ENCODE measurements at places on chromosomes 5 and 9. TPM values are rescaled to one million over a fixed set of nuclear protein-coding genes. Genes with fewer than 3 reads are reported as not detected.
A peak's percentile ranks its signal among the peaks of the same experiment; 100 is the strongest.

- no peak for DNase-seq
Measured at GRCh38 chr9:88399966-88400365, 11.7 kb downstream of the SPIN1 start.

GRCh38 chr5:167147879-167148278 is 1143.6 kb upstream of the WWC1 start:
- DNase-seq, result no peak

DNA sequence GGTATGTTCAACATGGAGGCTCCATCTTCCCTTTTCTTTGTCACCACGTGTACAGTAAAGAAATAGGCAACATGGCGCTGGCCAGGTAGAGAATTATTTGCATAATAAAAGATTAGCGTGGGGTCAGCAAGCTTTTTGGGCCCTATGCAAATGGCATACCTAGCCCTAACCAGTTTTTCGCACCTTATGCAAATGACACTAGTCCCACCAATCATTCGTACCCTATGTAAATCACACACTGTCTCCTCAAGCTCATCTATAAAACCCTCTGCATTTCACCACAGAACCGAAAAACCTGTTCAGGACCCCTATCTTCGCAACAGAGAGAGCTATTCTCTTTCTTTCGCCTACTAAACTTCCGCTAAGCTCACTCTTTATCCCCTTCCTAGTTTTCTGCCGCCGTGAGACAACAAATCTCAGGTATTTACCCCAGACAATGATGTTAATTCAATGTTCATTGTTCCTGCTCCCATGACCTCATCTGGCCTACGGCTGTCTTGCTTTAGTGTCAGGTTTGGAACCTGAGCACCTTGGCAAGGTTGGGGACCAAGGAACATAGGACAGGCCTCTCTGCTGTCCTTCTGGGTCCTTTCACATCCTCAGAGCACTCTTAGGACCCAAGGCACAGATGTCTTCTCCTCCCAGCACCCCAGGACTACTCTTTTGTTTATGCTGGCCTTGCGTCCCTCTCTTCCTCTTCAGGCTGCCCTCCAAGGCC is 180.7 kb upstream of the RAI14 start:
- no peak for DNase-seq

DNA sequence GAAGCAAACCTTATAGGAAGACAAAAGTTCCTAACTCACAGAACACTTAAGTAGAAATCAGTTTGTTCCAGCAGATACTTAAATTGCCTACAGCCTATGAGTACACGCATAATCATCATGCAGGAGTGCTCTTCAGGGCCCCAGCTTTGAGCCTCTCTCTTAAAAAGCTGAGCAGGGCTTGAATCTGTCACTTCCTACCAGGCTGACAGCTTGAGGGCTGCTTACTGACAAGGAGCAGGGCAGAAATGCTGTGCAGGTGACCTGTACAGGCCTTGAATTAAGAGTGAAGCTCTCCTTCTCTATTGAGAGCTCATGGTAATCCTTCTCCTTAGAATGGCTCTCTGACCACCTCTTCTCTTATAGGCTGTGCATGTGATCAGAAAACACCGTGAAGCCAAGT is 66.5 kb upstream of the MAST4 start:
- DNase-seq, result no peak

DNA sequence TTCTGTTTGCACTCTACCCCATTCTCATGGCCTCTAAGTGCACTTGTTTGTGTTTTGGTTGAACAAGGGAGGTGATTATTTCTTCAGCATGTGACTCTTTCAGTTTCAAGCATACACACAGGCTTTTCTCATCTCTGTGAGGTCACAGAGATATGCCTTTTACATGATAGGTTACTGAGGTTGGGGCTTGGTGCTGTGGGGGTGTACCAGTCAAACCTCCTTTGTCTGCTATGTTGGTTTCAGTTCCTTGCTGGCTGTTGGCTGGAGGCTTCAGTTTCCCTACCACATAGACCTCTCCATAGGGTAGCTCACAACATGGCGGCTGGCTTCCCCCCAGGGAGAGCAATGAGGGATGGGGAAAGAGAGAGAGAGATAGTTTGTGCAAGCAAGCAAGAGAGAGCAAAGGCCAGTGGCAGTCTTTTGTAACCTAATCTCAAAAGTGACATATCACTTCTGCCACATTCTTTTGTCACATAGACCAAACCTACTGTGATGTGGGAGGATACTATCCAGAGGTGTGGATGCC is 96.7 kb upstream of the SEMA6A start:
- DNase-seq, result no peak

DNA sequence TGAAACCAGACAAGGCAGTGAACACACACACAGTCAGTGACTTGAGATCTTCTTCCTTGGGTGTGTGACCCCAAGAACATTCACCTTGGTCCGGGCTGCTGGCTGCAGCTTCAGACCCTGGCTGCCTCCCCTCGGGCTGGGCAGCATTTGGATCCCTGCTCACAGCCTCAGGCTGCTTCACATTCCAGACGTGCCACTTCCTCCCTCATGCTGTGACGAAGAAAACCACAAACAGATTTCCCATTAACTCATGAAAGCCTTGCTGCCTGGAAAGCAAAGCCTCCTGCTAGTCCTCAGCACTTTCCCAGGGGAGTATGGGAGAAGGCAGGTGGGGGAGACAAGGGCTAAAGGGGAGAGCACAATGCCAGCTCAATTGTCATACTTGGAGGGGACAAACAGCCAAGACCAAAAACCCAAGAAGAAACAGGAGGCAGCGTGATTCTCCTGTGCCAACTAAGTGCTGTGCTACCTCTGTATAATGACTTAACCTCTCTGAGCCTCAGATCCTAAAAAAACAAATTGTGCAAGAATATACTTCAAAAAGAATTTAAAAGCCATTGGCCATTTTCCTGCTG is 594.6 kb upstream of the BRINP1 start:
- DNase-seq, result no peak

- no peak for DNase-seq
Measured at GRCh38 chr5:179870952-179871351, 12.3 kb upstream of the MRNIP start.

DNA sequence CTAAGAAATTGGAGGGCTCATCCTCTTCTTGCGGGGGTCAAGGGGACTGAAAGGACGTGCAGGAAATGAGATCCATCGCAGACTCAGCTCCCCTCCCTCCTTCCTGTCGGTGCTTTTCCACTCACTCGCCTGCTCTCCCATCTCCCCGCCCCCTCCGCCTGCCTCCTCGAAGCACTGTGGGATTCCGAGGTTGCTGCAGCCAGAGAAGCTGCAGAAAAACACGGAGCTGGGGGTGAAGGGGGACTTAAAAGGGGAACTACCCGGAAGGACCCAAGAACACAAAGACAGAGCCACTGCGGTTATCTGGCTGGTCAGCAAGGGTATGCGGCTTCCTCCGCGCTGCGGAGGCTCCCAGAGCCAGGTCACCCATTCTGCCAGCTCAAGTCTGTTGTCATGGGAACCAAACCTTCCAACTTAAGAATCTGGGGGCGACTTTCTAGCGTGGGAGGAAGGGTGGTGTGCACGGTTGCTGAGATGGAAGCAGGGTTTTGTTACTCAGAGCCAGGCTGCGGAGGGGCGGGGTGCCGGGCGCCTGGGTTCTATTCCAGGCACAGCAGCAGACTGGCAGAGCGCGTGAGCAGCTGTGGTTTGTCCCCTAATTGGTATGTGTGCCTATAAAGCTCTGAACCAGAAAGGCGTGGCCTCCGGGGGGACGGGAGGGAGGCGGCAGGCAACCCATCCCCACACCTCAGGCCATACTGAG is 24.9 kb downstream of the PCDHGC5 start:
- DNase-seq, result peak; percentile 80

- DNase-seq, result no peak
Measured at GRCh38 chr5:39980056-39980455, 555.3 kb upstream of the DAB2 start.

GRCh38 chr5:10576121-10576789 is 12.4 kb downstream of the ANKRD33B start:
- no peak for DNase-seq

- DNase-seq, result no peak
Measured at GRCh38 chr5:505951-506525, 18.2 kb downstream of the SLC9A3 start.

- no peak for DNase-seq
Measured at GRCh38 chr5:13658761-13659160, 285.7 kb downstream of the DNAH5 start.

DNA sequence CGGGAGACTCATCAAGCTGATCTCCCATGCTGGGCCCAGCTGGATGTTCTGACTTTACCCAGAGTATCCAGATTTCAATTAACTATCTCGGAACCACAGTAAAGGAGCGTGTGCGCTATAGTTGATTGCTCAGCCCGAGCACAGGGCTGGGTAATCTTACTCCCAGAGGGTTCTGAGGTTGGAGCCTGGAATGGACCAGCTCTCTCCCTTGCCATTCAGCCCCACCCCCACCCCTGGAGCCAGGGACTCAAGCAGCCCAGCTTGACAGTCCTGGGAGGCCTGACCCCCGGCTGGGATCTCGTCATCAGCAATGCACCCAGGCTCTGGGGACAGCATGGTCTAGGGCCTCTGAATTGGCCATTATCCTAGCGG is 23.7 kb upstream of the PTGES start:
- DNase-seq, result peak; percentile 60

- DNase-seq, result no peak
Measured at GRCh38 chr5:40291338-40291737, 388.4 kb upstream of the PTGER4 start.

DNA sequence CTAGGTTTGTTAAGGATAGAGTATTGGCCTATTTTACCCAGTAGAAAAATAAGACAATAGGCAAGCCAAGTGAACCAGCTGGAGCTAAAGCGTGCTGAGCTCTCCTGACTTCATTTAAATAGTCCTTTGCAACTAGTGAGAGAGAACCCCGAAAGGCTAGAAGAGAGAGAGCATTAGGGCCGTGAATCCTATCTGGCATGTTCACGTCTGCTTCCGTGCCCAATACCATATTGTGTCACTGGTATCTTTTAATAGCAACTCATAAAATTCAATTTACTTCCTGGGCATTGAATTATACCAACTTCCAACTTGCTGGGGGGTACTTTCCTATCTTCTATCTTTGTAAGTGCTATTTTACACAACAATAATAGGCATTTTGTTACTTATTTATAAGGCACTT is 13.8 kb downstream of the DNAJC18 start:
- no peak for DNase-seq

DNA sequence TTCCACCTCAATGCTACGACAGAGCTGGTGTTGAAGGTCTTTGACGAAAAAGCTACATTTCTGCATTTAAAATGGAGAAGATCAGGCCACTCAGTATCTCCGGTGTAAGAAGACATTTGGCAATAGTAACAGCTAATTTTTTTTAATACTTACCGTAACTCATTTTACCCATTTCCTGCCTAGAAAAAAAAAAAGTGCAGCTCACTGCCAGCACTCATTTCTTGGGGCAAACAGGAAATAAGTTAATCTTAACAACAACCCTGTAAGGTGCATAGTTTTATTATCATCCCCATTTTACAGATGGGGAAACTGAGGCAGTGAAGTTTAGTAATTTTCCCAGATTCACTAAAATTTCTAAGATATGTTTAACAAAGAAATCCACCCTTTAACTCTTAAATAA is 27.4 kb upstream of the KCNMB1 start:
- no peak for DNase-seq

DNA sequence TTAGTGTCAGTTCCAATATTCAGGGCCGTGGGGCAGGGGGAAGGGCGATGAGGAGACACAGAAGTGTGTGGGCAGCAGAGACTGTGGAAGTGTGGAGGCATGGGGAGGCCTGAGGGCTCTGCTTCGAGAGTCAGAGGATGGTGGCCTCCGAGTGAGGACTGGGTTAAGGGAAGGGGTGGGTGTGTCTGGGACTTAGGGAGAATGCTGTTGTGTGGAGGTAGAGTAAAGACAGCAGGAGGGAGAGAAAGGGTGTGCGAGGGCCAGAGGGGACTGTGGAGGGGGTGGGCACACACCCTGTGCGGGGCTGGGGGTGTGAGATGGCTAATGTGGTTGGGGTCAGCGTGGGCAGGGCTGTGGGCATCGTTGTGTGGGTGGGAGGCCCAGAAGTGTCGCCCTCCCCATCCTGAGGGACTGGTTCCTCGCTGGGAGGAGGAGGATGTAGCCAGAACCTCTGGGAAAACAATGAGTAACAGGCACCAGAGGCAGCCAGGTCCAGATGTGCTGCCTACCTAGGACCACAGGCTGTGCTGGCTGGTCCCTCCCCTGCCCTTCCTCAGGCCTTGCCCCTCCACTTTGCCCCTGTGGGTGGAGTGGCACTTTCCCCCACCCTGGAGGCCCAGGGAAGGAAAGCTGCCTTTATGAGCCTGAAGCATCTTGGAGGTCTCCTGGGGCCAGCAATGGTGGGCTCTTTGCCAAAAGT is 4.2 kb downstream of the USP20 start:
- no peak for DNase-seq

DNA sequence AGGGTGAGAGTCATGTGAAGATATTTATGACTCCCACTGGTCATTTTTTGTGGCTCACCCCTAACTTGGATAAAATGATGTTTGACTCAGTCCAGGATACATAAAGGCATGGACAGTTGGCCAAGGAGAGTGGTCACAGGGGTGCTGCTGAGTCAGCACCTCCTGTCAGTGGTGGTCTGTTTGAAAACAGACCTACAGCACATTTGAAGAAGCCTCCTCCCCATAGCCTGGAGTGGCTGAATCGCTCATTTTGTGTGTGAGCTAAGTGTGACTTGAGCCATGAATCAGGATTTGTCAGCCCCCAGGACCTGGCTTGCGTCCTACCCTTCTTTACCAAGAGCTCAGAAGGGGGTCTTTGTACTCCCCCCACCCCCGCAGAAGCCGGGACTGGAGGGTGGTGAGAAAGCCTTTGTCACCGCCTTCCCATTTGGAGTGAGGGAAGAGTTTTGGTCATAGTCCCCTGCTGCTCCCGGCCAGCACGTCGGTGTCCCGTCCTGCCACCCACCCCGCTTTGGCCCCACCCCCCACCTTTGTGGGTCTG is 35.6 kb downstream of the TRIO start:
- no peak for DNase-seq

DNA sequence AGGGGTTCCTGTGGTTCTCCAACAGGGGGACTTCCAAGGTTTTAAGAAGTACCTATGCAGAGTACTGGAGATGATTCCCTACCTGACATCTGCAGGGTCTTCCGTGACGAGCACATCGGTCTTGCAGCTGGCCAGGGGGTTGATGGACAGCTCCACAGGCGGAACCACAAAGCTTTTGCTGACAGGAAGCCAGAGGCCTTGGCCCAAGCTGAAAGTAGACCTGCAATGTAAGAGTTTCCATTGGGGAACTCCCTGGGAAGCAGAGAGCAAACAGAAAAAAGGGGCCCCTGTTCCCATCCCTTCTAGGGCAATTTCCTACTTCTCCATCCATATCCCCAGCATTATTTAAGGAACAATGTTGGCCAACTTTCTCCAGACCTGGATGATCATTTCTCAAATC is 288.0 kb downstream of the TRIM32 start:
- no peak for DNase-seq

GRCh38 chr9:90827181-90827871 is 25.7 kb downstream of the SYK start:
- DNase-seq, result no peak

GRCh38 chr9:137435980-137436760 is 5.0 kb downstream of the ENTPD8 start:
- DNase-seq, result peak; percentile 80

Gene ABHD17B
- 68.3 TPM for total RNA-seq

Gene PITX1
- total RNA-seq, result 84.0 TPM

Gene IL3
- not detected for total RNA-seq

Gene SLC27A6
- 0.22 TPM for total RNA-seq

Gene FGF10
- total RNA-seq, result 0.62 TPM

Gene ATP10B
- 0.04 TPM for total RNA-seq

Gene KIF4B
- total RNA-seq, result 0.05 TPM

Gene FBP2
- 55.8 TPM for total RNA-seq

Gene TEK
- 10.6 TPM for total RNA-seq

Gene CBY3
- not detected for total RNA-seq

Measured in psoas muscle (tissue), 8 donors.